Stimulated activated naive CD8-positive, alpha-beta T cell treated with anti-CD3 and anti-CD28 coated beads, Interleukin-15, Interleukin-2, amounts not matched to agents 100 U/mL and 50 U/mL, for 24 hours (primary cell): ENCODE measurements at places on chromosomes 7 and 10.

DNA sequence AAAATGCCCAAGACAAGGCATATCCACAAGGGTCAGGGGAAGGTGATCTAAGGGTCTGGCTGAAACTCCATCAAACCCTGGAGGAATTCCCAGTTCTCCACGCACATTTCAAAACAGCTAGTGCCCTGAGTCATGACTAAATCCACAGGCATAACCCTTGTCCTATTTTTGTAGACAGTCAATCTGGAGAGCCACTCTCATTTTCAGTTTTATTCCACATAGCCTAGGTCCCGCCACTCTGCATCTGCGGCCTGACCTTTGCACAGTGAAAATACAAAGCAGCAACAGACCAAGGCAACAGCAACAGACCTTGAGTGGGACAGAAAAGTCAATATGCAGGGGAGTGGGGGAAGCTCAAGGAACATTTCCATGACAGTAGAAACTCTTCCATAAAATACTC, 201.4 kb upstream of the NPVF start:
- DNase-seq, result no peak

GRCh38 chr10:124344931-124345330, 73.8 kb downstream of the OAT start:
- no peak for DNase-seq

DNA sequence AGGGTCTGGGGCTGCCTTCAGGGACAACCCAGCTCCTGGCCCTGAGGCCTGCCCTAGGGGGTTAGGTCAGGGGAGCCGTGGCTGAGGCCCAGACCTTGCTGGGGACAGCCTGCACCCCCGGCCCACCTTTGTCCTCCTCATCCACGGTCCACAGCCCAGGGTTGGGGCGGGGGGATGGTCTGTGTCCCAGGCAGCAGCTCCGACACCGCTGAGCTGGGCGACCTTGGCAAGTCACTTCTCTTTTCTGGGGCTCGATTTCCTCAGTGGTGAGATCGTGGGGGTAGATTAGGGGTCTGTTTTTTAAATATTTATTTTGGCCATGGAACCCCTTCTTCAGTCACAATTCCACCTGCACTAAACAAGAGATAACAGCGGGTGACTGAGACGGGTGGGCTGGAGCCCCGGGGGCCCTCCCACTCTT, 30.9 kb downstream of the DNAJB12 start:
- DNase-seq, result no peak

DNA sequence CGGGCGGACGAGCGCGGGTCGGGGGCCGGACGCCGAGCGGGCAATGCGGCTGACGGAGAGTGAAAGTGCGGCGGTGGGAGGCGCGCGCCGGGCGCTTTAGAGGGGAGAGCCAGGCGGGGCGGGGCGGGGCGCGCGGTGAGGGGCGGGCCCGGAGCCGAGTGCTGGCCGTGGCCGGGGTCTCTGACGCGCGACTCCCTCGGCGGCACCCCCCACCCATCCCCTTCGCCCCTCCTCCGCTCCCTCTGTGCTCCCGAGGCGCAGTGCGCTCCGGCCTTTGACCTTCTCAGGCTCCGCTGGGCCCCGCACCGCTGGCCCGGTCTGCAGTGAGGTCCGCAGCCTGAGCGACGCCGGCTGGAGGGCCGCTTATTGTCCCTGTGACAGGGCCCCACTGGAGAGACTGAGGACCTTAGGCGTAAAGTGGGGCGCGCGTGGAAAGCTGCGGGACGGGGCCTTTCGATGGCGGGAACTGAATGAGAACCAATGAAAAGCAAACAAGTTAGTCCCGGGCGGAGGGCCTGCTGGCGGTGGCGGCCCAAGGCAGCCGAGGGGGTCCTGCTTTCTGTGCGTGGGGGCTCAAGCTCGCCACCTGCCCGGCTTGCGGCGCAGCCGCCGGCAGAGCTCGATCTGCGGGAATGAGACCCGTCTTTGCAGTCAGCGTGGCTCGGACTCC, at the start of gene CXCL12:
Gene CXCL12, minus strand, starts transcription at position 72 of the 670 bp plus-strand sequence. CDS start 92 bp downstream, outside the sequence.
- peak; percentile 8 for DNase-seq

DNA sequence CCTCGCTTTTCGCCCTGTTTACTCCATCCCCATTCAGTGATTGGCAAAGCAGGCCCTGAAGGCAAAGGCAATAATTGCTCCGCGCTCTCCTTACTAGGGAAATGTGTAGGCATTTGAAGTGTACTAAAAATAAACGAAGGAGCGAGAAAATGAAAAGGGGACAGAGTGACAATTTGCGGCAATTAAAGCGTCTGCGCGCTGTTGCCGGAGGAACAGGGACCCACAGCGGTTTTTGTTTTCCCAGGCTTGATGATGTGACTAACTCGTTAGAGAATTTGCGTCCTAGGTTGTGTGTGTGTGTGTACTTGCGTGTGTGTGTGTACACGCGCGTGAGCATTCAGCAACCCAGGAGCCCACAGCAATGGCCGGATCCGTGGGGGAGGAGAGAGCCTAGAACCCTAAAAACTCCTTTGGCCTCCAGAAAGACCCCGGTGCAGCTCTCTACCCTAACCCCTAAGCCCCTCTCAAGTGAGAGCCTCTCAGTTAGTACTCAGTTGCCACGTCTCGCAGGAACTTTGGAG, 7.8 kb upstream of the DLX6 start:
- DNase-seq, result no peak

GRCh38 chr10:57785068-57785467, 482.6 kb downstream of the IPMK start:
- no peak for DNase-seq

DNA sequence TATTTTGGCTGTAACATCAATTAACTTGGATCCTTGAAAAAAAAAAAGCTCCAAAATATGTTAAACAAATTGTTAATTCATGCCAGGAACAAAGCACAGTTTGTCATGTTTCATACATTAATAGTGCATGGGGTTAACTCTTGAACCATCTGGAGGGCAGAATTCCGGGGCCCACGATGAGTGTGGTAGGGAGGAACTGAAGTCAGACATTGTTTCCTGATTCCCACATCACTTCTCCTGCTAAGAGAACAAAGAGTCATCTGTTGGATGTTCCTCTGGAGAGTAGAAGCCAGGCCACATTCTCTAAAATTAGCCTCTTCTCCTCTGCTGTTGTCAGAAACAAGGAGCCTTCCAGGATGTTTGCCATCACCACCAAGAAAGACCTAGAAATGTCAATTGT, 54.6 kb downstream of the TMEM178B start:
- DNase-seq, result no peak

DNA sequence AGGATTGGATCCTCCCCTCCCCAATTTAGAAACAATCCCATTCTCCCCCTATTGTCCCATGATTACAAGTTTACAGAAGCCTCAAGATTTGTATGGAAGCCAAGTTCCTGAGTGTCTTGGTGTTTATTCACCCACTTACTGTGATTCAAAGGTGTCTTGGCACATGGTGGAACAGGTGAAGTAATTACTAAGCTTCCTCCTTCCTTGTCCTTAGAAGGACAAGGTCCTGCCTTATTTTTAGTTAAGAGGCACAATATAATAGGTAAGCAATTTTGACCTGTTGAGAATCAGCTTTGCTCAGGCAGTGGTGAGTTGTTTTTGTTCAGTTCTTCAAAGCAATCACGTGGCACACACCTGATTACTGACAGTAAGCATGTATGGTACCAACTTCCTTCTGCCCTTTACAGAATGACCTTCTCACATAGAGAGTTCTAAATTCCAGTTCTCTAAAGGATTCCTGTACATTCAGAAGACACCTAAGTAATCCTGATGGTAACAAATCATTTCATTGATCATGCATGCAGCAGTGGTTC, 60.7 kb upstream of the SLC13A1 start:
- DNase-seq, result no peak

DNA sequence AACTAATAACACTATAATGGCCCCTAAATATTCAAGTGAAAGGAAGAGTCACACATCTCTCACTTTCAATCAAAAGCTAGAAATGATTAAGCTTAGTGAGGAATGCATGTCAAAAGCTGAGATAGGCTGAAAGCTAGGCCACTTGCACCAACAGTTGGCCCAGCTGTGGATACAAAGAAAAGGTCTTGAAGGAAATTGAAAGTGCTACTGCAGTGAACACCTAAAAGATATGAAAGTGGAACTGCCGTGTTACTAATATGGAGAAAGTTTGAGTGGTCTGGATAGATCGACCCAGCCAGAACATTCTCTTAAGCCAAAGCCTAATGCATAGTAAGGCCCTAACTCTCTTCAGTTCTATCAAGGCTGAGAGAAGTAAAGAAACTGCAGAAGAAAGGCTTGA, 12.1 kb upstream of the SNX13 start:
- no peak for DNase-seq

DNA sequence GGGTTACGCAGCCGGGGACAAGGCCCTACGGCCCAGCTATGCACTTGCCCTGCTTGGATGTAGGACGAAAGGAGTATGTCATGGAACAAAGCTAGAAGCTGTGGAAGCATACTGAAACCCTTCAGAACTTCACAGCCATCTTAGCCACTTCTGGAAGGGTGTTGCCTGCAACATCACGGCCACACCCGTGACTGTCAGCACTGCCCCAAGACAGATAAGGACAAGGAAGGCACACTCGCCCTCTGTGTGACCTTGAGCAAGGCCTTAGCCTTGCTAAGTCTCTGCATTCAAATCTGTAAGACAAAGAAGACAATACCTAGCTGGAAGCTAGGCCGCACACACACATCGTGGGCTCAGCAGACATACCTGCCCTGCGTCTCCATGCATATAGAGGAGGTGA, 352.5 kb upstream of the MGMT start:
- DNase-seq, result no peak

GRCh38 chr10:77554996-77555397, 82.6 kb downstream of the KCNMA1 start:
- no peak for DNase-seq

GRCh38 chr10:56805022-56805421, 444.0 kb upstream of the ZWINT start:
- DNase-seq, result no peak

DNA sequence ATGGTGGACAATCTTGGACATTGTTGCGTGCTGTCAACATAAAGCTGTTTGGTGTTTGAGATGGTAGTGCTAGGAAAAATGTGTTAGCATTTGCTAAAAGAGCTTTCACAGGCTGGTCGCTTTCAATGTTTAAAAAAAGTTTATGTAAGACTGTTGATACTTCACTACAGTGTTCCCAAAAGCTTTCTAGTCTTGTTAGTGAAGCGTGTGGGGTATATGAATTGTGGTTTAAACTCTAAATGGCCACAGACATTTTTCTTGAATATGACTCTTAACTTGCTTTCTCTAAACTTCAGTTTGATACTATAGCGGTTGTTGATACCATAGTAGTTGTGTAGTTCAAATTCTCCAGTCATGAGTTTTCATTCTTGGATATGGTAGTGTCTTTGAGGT, 44.9 kb downstream of the MCU start:
- no peak for DNase-seq

GRCh38 chr10:103548581-103549348, 55.3 kb downstream of the NEURL1 start:
- no peak for DNase-seq
